HCT116 (cell line): ENCODE measurements at places on chromosomes 7 and 10. TPM values are rescaled to one million over a fixed set of nuclear protein-coding genes. Genes with fewer than 3 reads are reported as not detected.

The NUDT5 gene
- 101 TPM for total RNA-seq

GRCh38 chr7:150957133-150958020, 20.7 kb downstream of the KCNH2 start:
- no peaks in the 10 kb centered on the region for H3K36me3 ChIP-seq
- no peaks in the 10 kb centered on the region for H3K27me3 ChIP-seq
- H3K4me1 ChIP-seq: no peaks in the 10 kb centered on the region
- no peak overlapping the region for H3K27ac ChIP-seq

DNA sequence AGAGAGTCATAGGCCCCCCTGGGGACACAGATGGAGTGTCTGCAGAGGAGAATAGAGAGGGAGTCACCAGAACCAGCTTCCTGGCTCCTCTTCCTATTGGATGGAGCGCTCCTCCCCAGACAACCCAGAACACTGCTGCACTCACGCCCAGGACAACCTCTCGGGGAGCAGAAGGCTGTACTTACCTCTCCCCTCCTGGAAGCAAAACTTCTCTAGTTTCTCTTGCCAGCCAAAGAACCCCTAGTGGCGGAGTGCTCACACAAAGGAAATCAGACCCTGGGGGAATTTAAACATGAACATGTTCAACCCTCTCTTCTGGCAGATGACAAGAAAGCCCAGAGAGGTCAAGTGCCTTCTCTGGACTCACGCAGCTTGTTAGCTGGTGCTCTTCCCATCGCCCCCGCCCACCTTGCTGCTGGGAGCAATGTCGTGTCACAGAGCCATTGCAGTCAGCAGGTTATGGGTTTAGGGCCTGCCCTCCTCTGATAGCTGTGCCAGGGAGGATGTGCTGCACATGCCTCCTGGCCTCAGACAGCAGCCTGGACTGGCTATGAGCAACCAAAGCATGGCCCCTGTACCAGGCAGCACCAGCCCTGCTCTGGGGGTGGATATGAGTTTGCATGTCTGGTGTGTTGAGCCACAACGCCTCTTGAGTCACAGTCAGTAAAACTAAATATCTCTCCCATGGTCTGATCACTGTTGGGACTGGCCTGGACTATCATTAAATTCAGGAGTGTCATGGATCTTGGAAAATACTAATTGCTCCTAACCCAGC, 84.4 kb downstream of the SLIT1 start:
- H3K27me3 ChIP-seq: peaks cover 20% of the 10 kb centered on the region; the same call in 1 of the 2 replicates
- no peak overlapping the region for H3K27ac ChIP-seq
- DNase-seq: no peak
- H3K36me3 ChIP-seq: no peaks in the 10 kb centered on the region

GRCh38 chr10:126108693-126109092, 212.3 kb downstream of the FANK1 start:
- H3K4me1 ChIP-seq: no peaks in the 10 kb centered on the region
- H3K4me3 ChIP-seq: no peak overlapping the region
- no peaks in the 10 kb centered on the region for H3K36me3 ChIP-seq
- no peak for DNase-seq

- peaks cover 3% of the 10 kb centered on the region; the same call in 1 of the 2 replicates for H3K4me1 ChIP-seq
- no peak for DNase-seq
- H3K27ac ChIP-seq: no peak overlapping the region
- no peaks in the 10 kb centered on the region for H3K27me3 ChIP-seq
- H3K36me3 ChIP-seq: no peaks in the 10 kb centered on the region
Measured at GRCh38 chr7:47326808-47327207, 255.1 kb downstream of the TNS3 start.

DNA sequence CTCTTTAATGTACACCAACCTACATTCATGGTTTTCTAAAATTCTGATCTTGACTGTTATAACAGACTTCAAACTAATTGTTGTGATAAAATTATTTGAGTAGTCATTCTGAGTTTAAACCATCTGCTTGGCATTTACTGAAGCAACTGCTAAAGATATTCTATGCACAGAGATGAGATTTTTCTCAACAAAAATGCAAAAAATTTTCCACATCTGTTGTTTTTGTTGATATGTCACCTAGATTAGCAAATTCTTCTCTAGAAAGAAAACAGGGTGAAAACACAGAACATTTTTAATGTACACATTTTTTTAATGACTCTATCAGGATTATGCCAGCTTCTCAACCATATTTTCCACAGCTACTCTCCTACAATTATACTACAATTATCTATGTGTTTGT, 42.7 kb downstream of the ARHGAP12 start:
- no peak for DNase-seq
- H3K4me3 ChIP-seq: no peak overlapping the region
- H3K27ac ChIP-seq: no peak overlapping the region; the same call in 1 of the 2 replicates
- peaks cover 97% of the 10 kb centered on the region for H3K4me1 ChIP-seq
- H3K36me3 ChIP-seq: no peaks in the 10 kb centered on the region; the same call in 1 of the 2 replicates

- no peaks in the 10 kb centered on the region for H3K27me3 ChIP-seq
- DNase-seq: no peak
- no peaks in the 10 kb centered on the region for H3K36me3 ChIP-seq
- no peaks in the 10 kb centered on the region for H3K4me1 ChIP-seq
- H3K4me3 ChIP-seq: no peak overlapping the region
Measured at GRCh38 chr7:49776994-49777393, 3.6 kb downstream of the VWC2 start.

The KIFBP gene
- total RNA-seq: 26.9 TPM

GRCh38 chr10:31383810-31384588, 65.0 kb downstream of the ZEB1 start:
- H3K27ac ChIP-seq: no peak overlapping the region
- no peaks in the 10 kb centered on the region for H3K36me3 ChIP-seq
- DNase-seq: no peak

DNA sequence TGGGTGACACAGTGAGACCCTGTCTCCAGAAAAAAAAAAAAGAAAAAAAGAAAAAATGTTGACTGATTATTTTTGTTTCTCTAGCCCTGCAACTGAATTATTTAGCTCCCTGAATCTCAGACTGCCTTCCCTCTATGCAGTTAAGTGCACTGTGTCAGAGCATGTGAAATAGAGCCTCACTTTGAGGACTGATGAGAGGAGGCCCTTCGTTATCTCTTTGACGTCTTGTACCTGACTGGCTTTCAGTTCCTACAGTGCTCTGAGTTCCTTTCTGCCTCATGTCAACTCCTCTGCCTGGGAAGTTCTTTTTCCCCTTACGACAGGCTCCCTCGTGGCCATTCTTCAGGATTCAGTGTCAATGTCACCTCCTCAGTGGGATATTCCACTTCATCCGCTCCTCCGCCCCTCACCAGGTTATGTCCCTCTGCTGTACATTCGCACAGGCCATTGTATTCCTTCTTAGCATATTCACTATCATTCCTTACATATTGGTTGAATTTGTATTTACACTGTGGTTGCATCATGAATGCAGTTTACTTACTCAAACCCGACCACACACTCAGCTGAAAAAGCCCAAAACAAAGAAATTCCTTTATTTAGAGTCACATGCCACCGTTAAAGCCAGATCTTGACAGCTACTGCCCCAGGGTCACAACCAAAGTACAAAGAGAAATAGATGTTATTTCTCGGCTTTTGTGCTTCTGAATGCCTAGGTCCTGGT, 18.1 kb upstream of the CAMK2G start:
- no peaks in the 10 kb centered on the region for H3K36me3 ChIP-seq
- H3K27ac ChIP-seq: no peak overlapping the region
- no peaks in the 10 kb centered on the region for H3K27me3 ChIP-seq
- peaks cover 72% of the 10 kb centered on the region for H3K4me1 ChIP-seq
- no peak overlapping the region for H3K4me3 ChIP-seq

The HOGA1 gene
- total RNA-seq: 1.6 TPM

DNA sequence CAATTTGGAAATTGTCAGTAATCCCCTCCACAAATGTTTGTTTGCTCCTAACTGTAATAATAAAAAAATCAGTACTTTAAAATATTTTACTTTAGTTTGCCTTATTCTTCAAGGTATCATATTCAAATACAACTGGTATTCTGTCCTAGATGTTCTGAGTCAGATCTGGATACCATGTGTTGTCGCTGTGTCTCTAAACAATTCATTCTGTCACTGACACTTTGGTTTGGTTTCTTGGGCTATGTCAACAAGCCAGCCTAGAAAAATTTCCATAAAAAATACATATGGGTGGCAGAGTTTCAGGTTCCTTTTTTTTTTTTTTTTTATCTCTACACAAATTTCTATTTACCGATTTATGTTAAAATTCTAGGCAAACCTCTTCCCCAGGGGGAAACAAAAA, 33.2 kb upstream of the SEMA3D start:
- no peaks in the 10 kb centered on the region for H3K4me1 ChIP-seq
- H3K27me3 ChIP-seq: no peaks in the 10 kb centered on the region
- no peak for DNase-seq
- H3K36me3 ChIP-seq: no peaks in the 10 kb centered on the region
- no peak overlapping the region for H3K4me3 ChIP-seq

DNA sequence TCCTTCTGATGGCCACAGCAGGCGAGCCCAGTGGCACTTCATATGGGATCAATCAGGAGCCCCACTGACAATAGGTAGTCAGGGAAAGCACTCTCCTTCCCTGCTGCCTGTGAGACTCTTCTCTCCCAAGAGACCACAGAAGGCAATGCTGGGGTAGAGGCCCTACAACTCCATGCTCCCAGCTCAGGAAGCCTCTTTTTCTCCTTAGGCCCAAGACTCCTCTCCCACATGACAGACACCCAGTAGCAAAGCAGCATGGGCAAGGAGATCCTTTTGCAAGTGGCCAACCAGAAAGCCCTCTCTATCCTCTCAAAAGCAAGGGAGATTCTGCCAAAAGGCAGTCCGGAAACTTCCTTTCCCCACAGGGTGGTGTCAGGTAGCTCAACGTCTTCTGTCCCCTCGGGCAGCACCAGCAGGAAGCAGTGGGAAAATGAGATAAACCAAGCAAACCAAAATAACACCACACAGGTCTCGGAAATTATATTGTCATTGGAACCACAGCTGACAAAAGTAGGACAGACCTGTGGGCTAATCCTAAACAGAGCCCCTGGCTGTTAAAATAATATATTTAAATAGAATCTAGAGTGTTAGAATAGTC, 172.7 kb upstream of the GDF10 start:
- H3K4me3 ChIP-seq: no peak overlapping the region
- no peaks in the 10 kb centered on the region for H3K4me1 ChIP-seq

DNA sequence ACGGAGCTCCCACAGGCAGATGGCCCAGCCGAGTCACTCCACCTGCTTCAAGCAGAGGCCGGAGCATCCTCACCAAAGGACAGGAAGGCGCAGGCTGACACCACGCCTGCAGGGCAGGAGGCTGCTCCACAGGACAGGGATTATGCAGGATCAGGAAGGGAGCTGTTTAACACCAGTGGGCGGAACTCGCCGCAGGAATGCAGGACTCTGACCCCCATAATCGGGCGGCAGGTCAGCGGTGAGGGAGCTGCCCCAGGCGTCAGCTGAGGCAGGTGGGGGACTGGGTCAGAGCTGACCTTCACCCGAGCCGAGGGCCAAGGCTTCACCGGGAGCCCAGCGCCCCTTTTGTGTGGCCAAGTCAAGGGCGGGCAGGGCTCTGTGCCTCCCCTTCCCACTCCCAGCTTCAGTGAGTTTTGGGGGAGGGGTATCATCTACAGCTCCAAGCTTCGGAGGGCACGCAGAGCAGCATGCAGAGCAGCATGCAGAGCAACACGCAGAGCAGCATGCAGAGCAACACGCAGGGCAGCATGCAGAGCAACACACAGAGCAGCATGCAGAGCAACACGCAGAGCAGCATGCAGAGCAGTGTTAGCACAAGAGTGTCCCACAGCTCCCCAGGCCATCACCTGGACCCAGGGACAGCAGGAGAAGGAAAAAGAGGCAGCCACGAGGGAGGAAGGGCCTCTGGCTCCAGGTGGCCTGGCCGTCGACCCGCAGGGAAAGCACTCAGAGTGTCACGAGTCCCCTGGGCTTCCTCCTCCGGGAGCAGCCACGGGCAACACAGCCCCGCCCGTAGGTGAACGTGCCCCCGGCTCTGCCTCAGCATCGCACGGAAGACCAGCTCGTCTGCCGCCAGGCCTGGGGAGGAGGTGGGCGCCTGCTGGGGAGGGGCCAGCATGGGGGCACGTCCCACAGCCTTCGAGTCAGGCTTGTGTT, 151.7 kb upstream of the PPP2R2D start:
- no peaks in the 10 kb centered on the region for H3K36me3 ChIP-seq
- H3K27me3 ChIP-seq: no peaks in the 10 kb centered on the region
- DNase-seq: no peak

- H3K36me3 ChIP-seq: no peaks in the 10 kb centered on the region
- no peak overlapping the region for H3K4me3 ChIP-seq
- no peak for DNase-seq
- no peaks in the 10 kb centered on the region for H3K27me3 ChIP-seq
Measured at GRCh38 chr10:22992075-22992474, 64.2 kb downstream of the ARMC3 start.

DNA sequence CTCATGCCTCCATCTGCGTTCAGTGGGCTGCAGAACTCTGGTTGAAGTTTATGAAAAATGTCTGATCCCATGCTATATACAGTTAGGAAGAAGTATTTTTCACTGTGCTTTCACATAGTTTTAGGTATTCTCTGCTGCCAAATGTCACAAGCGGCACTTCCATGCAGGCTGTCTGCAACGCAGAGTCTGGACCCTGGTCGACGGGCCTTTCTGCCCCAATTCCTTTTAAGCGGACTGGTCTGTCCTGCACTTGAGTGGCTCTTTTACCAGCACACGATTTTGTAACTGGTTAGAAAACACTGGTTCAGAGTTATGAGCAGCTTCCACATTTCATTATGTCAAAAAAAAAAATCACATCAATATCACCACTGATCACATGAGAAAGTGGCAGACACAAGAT, 143.0 kb downstream of the DIP2C start:
- no peaks in the 10 kb centered on the region for H3K27me3 ChIP-seq
- no peak overlapping the region for H3K27ac ChIP-seq
- H3K36me3 ChIP-seq: no peaks in the 10 kb centered on the region
- H3K4me1 ChIP-seq: peaks cover 7% of the 10 kb centered on the region; the same call in 1 of the 2 replicates
- no peak for DNase-seq

- H3K27me3 ChIP-seq: no peaks in the 10 kb centered on the region
- H3K27ac ChIP-seq: no peak overlapping the region
- no peaks in the 10 kb centered on the region for H3K4me1 ChIP-seq
Measured at GRCh38 chr7:42915356-42915755, 3.5 kb upstream of the C7orf25 start.

- H3K36me3 ChIP-seq: peaks cover 18% of the 10 kb centered on the region
- H3K27me3 ChIP-seq: no peaks in the 10 kb centered on the region
- DNase-seq: no peak
- H3K27ac ChIP-seq: peak overlapping the region; percentile 87; the same call in 1 of the 2 replicates
- peak overlapping the region; percentile 100 for H3K4me3 ChIP-seq
Measured at GRCh38 chr7:45112648-45113047, 1.2 kb upstream of the TBRG4 start.

DNA sequence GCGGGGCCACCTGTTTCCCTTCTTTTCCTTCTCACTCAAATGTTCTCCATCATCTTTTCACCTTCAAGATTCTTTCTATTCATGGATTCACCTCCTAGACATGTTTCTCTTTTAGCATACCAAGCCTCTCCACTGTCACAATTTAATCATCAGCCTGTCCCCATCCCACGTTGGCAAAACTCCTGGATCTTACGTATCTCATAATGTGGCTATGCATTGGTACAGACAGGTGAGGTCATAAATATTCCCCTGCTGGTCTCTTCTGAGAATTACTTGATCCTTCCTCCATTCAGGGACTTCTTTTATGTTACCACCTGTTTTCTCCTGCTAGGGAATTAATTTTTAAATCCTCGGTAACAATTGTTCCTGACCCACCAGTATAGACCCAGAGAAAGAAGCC, 262.6 kb upstream of the NEBL start:
- H3K27me3 ChIP-seq: no peaks in the 10 kb centered on the region
- no peak overlapping the region for H3K4me3 ChIP-seq
- no peak overlapping the region for H3K27ac ChIP-seq
- no peaks in the 10 kb centered on the region for H3K36me3 ChIP-seq
- no peak for DNase-seq
- H3K4me1 ChIP-seq: no peaks in the 10 kb centered on the region

The PNLIPRP3 gene
- not detected for total RNA-seq

- no peaks in the 10 kb centered on the region for H3K27me3 ChIP-seq
- H3K4me1 ChIP-seq: peaks cover 16% of the 10 kb centered on the region
- no peaks in the 10 kb centered on the region for H3K36me3 ChIP-seq
Measured at GRCh38 chr7:107505997-107506673, 36.3 kb downstream of the GPR22 start.

The TAS2R5 gene
- 1.7 TPM for total RNA-seq
